ENCODE measurements at places on chromosomes 2 and 18. TPM values are rescaled to one million over a fixed set of nuclear protein-coding genes. Genes with fewer than 3 reads are reported as not detected.
A peak's percentile ranks its signal among the peaks of the same experiment; 100 is the strongest.

The PSTPIP2 gene
- 10.8 TPM for total RNA-seq

The RDH14 gene
- total RNA-seq = 56.9 TPM

The TMEM247 gene
- not detected for total RNA-seq

The CHRNG gene
- total RNA-seq = not detected

GRCh38 chr2:61478086-61478485 is 7.2 kb upstream of the USP34 start:
- DNase-seq = no peak
- H3K27ac ChIP-seq = no peak overlapping the region

- no peak overlapping the region for H3K4me3 ChIP-seq
- no peak for DNase-seq
- peaks cover 71% of the 10 kb centered on the region for H3K4me1 ChIP-seq
- H3K27ac ChIP-seq = no peak overlapping the region
- no peaks in the 10 kb centered on the region for H3K36me3 ChIP-seq
These were observed 72.9 kb downstream of the RBMS1 start for GRCh38 chr2:160420711-160421110.

DNA sequence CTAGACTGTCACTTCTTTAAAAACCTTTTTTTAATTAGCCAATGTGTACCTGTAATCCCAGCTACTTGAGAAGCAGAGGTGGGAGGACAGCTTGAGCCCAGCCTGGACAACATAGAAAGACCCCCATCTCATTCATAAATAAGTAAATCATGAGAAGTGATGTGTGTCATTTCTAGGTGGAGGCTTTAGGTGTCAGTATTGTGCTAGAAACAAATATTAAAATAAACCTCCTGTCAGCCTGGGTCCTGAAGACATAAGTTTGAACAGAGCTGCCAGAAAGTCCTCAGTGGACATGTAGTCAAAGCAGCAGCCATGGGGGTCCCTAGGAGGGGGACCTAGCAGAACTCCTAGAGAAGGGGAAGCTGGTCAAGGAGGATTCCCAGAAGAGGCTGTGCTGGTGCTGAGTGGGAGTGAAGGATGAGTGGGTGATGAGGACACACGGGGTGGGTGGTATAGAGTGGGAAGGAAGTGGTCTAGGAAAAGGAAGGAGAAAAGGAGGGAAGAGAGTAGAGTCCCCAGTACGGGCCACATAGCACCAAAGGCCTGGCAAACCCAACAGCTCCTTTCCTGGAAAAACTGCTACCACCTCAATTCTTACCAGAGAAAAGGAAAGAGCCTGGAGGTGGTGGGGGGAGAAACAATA is 316.6 kb upstream of the NCKAP5 start:
- no peak for DNase-seq
- no peak overlapping the region for H3K4me3 ChIP-seq
- H3K27ac ChIP-seq = no peak overlapping the region
- H3K36me3 ChIP-seq = no peaks in the 10 kb centered on the region

DNA sequence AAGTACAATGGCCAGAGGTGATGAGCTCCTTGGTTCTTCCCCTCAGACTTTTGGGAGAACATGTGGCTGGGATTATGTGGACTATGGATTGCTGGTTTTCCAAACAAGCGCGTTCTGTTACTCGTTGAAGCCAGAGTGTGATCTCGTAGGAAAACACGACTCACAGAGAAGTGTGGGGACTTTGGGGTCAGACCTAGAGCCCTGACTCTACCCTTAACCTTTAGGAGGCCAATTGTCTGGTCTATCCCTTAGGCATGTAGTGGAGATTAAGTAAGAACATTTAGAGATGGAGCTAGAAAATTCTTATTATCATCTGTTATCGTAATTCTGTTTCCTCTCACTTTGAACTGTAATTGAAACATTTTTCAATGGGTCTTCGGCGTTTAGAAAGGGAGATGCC is 35.8 kb downstream of the BCL2L11 start:
- DNase-seq = no peak
- H3K27ac ChIP-seq = no peak overlapping the region
- H3K27me3 ChIP-seq = no peaks in the 10 kb centered on the region
- H3K4me1 ChIP-seq = peaks cover 26% of the 10 kb centered on the region
- H3K36me3 ChIP-seq = peaks cover 21% of the 10 kb centered on the region
- H3K4me3 ChIP-seq = no peak overlapping the region

DNA sequence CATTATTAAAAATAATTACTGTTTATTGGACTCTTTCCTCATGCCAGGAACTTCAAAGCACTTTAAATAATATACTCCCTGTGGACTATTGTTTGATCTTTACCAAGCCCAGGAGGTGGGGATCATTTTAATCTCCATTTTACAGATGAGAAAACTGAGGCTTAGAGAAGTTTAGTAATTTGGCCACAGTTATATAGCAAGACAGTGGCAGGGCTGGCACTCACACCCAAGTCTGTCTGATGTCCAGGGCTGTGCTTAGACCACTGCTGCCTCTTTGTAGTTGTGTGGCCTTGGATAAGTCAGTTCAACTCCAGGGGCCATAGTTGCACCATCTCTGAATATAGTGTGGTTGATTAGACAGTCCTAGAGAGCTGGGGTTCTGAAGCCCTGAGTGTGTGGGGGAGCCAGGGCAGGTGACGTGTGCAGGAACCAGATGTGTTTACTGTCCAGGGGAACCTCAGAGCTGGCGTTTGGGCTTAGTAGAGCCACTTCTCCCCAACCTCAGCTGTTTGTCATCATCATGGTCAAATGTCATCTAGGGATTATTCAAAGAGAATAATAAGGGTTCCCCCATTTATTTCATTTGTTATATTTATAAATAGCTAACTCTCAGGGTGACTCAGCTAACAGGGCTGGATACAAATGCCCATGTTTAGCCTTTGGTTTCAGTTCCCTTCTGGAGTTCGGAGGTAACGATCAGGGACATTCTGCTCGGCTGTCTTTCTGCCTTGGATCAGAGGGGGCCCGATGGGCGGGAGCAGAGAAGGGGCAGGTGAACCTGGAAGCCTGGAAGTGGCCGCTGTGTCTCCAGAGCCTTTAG is 68.0 kb downstream of the BOLA3 start:
- H3K27ac ChIP-seq = peak overlapping the region; percentile 11
- H3K4me1 ChIP-seq = peaks cover 6% of the 10 kb centered on the region
- no peaks in the 10 kb centered on the region for H3K27me3 ChIP-seq

- H3K4me3 ChIP-seq = no peak overlapping the region
- H3K27me3 ChIP-seq = no peaks in the 10 kb centered on the region
- H3K27ac ChIP-seq = no peak overlapping the region
- no peak for DNase-seq
These were observed 32.9 kb downstream of the STEAP3 start for GRCh38 chr2:119256582-119256921.

DNA sequence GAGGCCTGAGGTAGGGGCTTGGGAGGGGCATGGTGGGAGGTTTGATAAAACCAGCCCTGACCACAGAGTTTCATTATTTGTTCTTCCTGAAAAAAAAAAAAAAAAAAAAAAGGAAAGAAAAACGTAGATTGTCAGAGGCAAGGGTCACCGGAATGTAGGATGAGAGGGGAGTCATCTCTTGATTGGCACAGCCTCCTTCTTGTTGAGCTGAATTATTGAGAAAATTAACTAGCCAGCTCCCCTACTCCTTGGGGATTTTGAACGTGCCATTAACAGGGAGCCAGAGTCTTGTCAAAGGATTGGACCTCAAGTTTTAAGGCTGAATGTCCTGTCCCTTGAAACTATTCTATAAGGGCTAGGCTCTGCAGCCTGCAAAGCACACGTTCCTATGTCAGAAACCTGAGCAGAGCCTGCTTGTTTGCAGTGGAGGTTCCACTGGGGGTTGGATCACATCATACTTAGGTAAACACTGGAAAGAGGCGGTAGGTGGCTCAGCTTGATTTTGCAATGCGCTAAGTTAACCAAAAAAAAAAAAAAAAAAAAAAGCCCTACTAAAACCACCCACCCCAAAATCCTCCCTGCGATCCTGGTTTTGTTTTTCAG is 2.3 kb downstream of the INHBB start:
- DNase-seq = no peak
- H3K27ac ChIP-seq = no peak overlapping the region
- H3K27me3 ChIP-seq = peaks cover 30% of the 10 kb centered on the region
- H3K36me3 ChIP-seq = peaks cover 17% of the 10 kb centered on the region
- peaks cover 45% of the 10 kb centered on the region for H3K4me1 ChIP-seq

GRCh38 chr2:236568922-236569572 is 578 bp upstream of the ACKR3 start:
- H3K27me3 ChIP-seq = no peaks in the 10 kb centered on the region
- H3K27ac ChIP-seq = peak overlapping the region; percentile 93
- peak overlapping the region; percentile 61 for H3K4me3 ChIP-seq

GRCh38 chr18:37443325-37444055 is 122.1 kb downstream of the CELF4 start:
- H3K27me3 ChIP-seq = peaks cover 31% of the 10 kb centered on the region
- no peak for DNase-seq
- no peak overlapping the region for H3K4me3 ChIP-seq
- no peaks in the 10 kb centered on the region for H3K36me3 ChIP-seq

- H3K4me3 ChIP-seq = no peak overlapping the region
- no peaks in the 10 kb centered on the region for H3K27me3 ChIP-seq
- peaks cover 4% of the 10 kb centered on the region for H3K4me1 ChIP-seq
- no peaks in the 10 kb centered on the region for H3K36me3 ChIP-seq
- H3K27ac ChIP-seq = no peak overlapping the region
- no peak for DNase-seq
These were observed 105.8 kb upstream of the PELI1 start for GRCh38 chr2:64250063-64250462.

Measured in esophagus muscularis mucosa (tissue), 4 donors.